ENCODE measurements at places on chromosomes 5 and 9.

DNA sequence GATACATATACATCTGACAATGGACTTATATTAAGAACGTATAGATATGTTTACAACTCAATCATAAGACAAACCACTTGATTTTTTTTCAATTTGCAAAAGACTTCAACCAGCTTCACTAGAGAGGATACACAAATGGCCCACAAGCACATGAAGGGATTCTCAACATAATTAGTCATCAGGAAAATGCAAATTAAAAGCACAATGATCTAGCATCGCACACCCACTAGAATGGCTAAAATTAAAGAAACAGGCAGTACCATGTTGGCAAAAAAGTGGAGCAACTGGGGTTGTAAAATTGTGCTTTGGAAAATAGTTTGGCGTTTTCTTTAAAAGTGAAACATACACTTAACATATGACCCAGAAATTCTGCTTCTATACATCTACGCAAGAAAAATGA, 80.0 kb upstream of the TRIO start:
- no peak for DNase-seq

- DNase-seq = no peak
Measured at GRCh38 chr9:90099262-90099963, 494.6 kb downstream of the GADD45G start.

- DNase-seq = no peak
Measured at GRCh38 chr5:78108564-78108963, 185.9 kb downstream of the AP3B1 start.

DNA sequence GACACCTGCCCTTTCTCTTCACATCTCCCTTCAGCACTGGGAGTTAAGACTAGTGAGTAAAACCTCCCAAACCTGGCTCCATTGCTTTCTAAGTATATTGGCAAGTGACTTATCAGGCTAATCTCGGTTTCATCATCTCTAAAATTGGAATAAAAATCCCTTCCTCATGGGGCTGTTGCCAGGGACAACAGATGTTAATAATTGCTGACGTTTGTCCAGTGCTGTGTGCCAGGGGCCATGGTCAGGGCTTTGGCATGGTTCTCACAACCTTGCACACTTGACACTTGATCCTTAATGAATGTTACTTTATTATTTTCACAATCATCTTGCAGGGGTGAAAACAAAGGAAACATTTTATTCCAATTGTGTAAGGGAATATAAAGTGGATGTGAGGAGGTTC, 1262.0 kb upstream of the WWC1 start:
- DNase-seq = no peak

GRCh38 chr9:130847306-130848217, 12.5 kb downstream of the ABL1 start:
- no peak for DNase-seq

- no peak for DNase-seq
Measured at GRCh38 chr5:165459232-165459631, 1953.8 kb downstream of the MAT2B start.

- DNase-seq = no peak
Measured at GRCh38 chr9:121815546-121816448, 164.4 kb downstream of the DAB2IP start.

DNA sequence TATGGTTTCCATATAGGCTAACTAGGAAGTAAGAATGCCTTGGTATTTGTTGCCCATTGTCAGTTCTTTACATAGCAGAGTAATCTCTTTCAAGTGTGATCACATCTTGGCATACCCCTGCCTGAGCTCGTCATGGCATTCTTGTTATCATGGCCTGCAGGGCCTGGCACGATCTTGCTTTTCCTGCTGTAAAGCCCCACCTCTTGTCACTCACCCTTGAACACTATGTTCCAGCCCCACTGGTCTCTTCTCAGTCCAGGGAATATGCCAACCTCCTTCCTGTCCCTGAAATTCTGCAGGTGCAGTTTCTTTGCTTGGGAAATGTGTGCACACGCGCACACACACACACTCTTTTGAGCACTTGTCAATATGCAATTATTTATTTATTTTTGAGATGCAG, 250.2 kb upstream of the DMRT1 start:
- no peak for DNase-seq

GRCh38 chr9:96514800-96515158, 64.8 kb downstream of the HABP4 start:
- no peak for DNase-seq

DNA sequence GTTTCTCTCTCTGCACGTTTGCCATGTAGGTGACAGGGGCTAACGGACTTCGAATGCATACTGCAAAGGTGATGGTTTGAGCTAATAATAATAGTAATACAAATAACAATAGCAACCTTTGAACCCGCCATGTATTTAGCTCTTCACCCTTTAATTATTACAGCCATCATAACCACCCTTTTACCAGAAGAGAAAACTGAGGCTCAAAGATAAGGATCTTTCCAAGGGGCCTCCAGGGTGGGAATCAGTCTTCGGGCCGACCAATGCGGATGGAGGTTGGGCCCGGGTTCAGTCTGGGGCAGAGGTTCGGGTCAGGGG, 494 bp downstream of the CDKN2AIPNL start:
- no peak for DNase-seq

DNA sequence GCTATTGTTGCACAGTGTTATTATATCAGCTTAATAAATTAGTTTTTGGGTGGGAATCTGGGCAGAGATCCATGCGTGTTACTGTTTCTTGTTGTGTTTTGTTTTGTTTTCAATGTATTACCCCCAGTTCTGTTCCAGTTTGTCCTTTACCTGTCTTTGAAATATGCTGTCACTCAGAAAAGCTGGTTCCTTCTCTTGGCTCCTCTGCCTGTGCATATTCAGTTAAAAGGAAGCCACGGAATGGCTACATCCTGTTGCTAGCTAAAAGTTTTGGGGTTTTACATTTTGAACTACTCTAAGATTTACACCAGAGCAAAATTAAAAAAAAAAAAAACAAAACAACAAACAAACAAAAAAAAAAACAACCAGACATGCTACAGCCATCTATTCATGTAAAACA, 374.9 kb upstream of the RORB start:
- DNase-seq = no peak

DNA sequence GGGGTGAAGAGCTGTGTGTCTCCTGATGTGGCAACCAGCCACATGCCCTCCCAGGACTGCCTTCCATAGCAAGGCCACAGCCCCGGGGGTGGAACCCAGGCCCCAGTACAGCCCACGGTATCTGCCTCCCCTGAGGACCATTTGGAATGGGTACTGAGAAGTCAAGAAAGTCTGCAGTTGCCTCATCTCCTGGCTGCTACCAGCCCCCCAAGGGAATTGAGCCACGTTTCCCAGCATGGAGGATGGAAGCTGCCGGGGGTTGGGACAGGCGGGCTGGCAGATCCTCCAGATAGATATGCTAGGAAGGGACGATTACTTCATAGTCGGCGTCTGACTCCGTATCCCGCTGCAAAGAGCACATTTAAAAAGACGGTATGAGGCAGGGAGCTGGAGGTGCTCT, 5.5 kb upstream of the DMRT2 start:
- DNase-seq = no peak

Data from H54 (cell line).